Osteocyte (in vitro differentiated cells): ENCODE measurements at places on chromosomes 2 and 18. TPM values are rescaled to one million over a fixed set of nuclear protein-coding genes. Genes with fewer than 3 reads are reported as not detected.

Gene RGPD4
- 0.05 and 0.18 TPM in 2 replicates for total RNA-seq

DNA sequence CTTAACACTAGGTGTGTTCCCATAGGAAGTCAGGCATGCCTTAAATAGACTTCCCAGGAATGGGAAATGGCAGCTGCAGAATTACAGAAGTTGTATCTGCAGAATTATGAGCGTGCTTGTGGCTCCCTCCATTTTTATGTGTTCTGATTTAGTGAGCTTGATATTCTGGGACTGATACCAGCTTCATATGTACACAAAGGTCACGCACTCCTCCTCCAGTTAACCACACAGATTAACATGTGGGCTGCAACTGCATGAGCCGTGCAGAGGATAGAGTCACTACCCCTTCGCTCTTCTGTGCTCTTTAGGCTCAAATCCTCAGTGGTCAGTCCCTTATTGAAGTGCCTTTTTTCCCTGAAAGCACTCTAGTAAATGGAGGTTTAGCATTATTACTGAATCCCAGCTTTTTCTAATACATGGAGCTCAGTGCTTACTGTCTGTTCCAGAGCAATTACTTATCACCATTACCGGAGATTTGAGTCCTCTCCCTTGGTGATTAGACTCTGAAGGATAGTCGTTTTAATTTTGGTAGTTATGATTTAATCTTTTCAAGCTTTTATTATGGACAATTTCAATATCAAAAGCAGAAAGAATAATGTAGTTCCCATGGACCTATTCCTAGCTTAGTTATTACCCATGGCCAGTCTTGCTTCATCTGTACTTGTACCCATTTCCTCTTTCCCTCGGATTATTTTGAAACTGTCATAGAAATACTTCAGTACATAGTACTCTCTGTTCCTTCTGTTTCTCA, 238.3 kb downstream of the PRKCE start:
- H3K36me3 ChIP-seq: no peaks in the 10 kb centered on the region
- peaks cover 21% of the 10 kb centered on the region for H3K4me1 ChIP-seq
- no peak for DNase-seq
- H3K4me3 ChIP-seq: no peak overlapping the region

DNA sequence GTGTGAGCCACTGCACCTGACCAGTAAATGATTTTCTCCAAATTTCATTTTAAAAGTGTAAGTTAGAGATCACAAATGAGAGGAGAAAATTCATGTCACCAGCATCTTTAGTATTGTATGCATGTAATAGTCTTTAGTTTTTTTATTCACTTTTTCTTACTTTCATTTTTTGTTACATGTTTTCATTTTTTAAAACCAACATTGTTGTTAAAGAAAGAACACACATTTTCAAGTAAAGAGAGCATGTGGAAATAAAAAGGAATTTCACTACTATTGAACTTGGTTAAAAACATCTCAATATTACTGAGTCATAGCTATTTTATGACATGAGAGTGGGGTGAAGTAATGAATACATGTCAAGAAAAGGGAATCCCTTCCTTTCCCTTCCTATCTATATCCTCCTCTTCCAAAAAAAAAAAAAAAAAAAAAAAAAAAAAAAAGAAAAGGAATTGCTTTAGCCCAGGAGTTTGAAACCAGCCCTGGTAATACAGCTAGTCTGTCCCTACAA, 29.1 kb upstream of the PMAIP1 start:
- H3K4me1 ChIP-seq: peaks cover 19% of the 10 kb centered on the region
- H3K27me3 ChIP-seq: no peaks in the 10 kb centered on the region
- no peak for DNase-seq
- peak overlapping the region; percentile 31 for H3K27ac ChIP-seq

Gene CTLA4
- not detected in 2 replicates for total RNA-seq
